ENCODE measurements at places on chromosomes 13 and 19. TPM values are rescaled to one million over a fixed set of nuclear protein-coding genes. Genes with fewer than 3 reads are reported as not detected.

DNA sequence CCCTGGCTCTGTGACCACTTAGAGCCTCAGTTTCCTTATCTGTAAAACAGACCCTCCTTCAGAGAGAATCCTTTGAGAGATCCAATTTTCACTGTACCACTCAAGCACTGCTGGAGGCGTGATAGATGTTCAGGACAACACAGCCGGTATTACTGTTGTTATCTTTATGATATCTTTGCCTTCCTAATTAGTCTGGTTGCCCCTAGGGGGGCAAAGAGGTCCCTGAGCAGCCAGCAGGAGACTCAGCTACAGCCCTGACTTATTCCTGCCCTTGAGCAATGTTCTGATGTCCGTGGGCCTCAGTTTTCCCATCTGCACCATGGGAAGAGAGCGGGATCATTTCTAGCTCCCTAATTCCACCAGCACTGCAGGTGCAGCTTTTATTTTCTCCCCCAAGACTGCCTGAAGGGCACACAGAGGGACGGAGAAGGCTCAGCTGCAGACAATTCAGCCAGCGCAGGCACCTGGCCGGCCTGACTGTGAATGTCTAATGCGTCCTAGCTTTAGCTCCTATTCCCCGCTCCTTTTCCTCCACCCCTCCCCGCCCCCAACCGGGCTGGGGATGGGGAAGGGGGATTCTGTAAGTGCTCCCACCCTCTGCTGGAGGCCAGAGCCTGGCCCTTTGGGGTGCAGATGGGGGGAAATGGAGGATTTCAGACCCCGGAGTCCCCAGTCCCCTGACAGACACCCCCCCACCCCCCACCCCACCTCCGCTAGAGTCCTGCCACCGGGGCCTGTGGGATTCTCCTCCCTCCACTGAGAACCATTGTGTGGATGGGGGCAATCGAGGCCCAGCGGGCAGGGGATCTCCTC lies 16.2 kb downstream of the TLE5 start:
- DNase-seq, result no peak

- DNase-seq, result no peak
Observed at GRCh38 chr19:277581-278165, 13.5 kb downstream of the PLPP2 start.

- DNase-seq, result no peak
Observed at GRCh38 chr13:99736541-99736940, 235.0 kb downstream of the ZIC5 start.

GRCh38 chr19:2992958-2993357 lies 15.6 kb downstream of the TLE6 start:
- no peak for DNase-seq

- no peak for DNase-seq
Observed at GRCh38 chr13:87999240-87999700, 328.1 kb downstream of the SLITRK5 start.

- no peak for DNase-seq
Observed at GRCh38 chr13:59991395-59991794, 172.3 kb downstream of the DIAPH3 start.

GRCh38 chr19:13366529-13367143 lies 139.6 kb downstream of the CACNA1A start:
- DNase-seq, result peak; percentile 24

DNA sequence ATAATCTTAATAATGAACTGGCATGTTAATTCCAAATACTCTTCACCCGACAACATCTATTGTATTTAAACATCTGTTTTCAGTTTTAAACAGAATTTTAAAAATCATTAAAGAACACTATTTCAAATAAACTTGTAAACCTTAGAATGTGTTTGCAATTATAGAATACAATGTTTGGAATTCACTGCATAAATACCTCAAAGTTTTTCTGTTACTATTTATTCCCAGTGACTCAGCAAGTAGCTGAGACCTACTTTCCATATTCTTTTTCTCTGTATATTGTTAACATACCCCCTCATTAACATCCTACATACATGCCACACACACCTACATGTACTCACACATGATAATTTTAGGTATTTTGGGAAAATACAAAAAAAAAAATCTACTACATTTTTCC lies 1134.3 kb downstream of the SLITRK1 start:
- no peak for DNase-seq

GRCh38 chr19:6278740-6279619 lies 795 bp downstream of the MLLT1 start:
- DNase-seq, result no peak

DNA sequence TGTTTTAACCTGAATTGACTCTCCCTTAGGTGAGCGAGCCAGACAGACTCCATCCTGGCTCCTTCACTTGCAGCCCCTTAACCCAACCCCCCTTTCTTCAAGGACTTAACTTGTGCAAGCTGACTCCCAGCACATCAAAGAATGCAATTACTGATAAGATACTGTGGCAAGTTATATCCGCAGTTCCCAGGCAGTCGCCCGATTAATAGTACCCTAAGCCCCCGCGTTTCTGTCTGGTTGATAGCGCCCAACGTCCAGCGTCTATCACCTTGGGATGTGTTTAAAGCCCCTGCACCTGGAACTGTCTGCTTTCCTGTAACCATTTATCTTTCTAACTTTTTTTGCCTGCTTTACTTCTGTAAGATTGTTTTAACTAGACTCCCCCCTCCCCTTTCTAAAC lies 6.2 kb downstream of the HSD17B14 start:
- no peak for DNase-seq

- peak; percentile 6 for DNase-seq
Observed at GRCh38 chr19:32876919-32877285, 7.3 kb upstream of the SLC7A9 start.

DNA sequence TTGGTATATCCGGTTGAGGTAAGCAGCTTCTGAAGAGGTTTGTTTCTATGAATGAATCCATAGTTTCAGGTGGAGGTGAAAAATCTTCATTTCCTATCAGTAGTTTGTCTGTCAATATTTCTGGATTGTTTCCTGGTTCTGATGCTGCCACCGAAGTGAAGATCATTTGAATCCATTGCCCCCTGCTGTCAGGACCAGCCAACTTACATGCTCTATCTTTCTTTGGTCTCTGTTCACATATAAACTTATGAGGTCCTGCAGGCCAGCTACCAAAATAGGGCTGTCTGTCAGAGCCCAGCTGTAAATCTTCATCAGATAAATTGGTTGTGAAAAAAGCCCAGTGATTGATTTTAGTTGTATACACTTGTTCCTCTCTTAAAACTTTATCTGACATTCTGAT lies 15.2 kb upstream of the N4BP2L1 start:
- no peak for DNase-seq

DNA sequence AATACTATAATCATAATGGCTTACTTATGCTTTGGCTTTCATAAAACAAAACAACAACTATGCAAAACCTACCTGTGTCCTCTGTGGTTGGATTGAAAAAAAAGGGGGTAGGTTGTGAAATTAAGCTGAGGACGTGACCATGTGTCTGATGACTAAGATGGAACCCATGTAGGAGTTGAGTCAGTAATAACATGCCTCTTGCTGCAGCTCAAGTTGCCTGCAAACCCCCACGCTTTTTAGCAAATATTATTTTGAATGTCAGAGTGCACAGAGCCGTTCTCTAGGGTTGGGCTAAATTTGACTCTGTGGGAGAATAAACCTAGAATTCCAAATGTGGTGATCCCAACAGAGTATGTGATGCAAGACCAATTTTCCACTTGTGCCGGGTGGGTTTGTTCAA lies 209.3 kb downstream of the KCNRG start:
- peak; percentile 46 for DNase-seq

- DNase-seq, result peak; percentile 72
Observed at GRCh38 chr13:40402931-40403431, 263.5 kb downstream of the FOXO1 start.

GRCh38 chr19:3478409-3479176 lies 1.7 kb downstream of the SMIM24 start:
- DNase-seq, result no peak

DNA sequence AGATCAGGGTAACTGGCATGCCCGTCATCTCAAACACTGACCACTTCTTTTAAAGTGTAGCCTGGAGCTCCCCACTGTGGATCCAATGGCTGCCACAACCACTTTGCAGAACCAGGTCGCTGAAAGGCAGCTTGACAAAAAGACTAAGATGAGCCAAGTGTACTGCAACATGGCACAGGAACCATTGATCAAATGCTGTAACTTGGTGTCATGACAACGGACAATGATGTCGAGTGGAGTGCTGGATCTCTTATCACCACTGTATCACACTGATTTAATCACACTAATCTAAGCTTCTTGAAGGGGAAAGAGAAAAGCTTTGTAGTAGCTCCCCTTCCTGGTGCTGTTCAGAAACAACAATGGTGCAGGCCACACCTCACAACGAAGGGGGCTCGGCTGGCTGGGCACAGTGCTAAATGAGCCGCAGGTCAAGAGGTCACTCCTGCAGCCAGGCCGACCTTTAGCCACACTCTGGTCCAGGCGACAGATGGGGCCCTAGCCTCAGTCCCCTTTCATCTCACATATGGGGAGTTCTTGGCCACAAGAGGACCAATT lies 2.2 kb upstream of the TNFRSF19 start:
- peak; percentile 26 for DNase-seq

GRCh38 chr19:6378041-6378440 lies 2.3 kb upstream of the PSPN start:
- no peak for DNase-seq

GRCh38 chr19:40241809-40242384 lies 15.4 kb upstream of the CCNP start:
- DNase-seq, result no peak

The ANGPTL8 gene
- not detected for total RNA-seq

The NOP53 gene
- total RNA-seq, result 86.8 TPM

The DMKN gene
- 0.29 TPM for total RNA-seq

The IGFL2 gene
- total RNA-seq, result not detected

The ACP7 gene
- total RNA-seq, result 0.29 TPM

The LAIR1 gene
- not detected for total RNA-seq

The ZNF792 gene
- total RNA-seq, result 4.1 TPM

The RASAL3 gene
- total RNA-seq, result 0.06 TPM

The IL17D gene
- 4.9 TPM for total RNA-seq

The DOHH gene
- 26.2 TPM for total RNA-seq

The ZNF835 gene
- not detected for total RNA-seq

The NOVA2 gene
- not detected for total RNA-seq
